ENCODE measurements at places on chromosomes 7 and 10.

DNA sequence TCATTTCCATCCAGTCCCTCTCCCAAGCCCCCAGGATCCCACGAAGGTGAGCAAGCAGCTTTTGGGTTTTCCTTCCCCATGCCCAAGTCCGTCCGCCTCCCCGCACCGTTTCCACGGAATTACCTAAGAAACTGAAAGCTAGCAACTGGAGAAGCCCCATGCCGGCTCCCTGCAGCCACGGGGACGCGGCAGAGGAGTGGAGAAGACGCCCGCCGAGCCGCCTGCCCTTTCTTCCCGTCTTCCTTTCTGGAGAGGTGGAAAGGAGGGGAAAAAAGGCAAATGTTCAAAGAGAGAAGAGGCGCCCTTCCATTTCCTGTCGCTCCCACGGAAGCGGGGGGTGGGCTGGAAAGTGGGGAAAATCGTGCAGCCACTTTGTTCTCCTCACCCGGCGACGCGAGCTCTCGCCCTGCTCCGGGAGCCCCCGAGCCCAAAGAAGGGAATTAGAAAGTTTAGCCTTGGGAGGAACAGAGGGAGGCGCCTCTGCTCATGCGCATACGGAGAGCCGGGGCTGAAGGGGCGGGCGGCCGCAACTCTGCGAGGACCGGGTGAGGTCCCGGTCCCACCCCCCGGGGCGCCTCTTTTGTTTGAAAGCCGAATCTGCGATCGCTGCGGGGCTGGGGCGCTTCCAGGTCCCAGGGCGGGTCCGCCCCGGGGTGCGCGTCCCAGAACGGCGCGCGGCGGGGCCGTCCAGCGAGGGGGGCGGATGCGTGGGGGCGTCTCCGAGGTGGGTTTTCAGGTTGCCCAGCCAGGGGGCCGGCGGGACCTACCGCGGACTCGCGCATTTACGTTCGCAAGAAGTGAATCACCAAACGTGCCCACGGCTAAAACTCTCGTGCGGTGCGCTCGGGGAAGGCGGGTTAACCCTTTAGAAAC is at the start of gene LAMB1:
Gene LAMB1 (minus strand): TSS at position 436 of the 873 bp plus-strand sequence. CDS start 276 bp downstream, at position 160.
- DNase-seq = peak; percentile 46

DNA sequence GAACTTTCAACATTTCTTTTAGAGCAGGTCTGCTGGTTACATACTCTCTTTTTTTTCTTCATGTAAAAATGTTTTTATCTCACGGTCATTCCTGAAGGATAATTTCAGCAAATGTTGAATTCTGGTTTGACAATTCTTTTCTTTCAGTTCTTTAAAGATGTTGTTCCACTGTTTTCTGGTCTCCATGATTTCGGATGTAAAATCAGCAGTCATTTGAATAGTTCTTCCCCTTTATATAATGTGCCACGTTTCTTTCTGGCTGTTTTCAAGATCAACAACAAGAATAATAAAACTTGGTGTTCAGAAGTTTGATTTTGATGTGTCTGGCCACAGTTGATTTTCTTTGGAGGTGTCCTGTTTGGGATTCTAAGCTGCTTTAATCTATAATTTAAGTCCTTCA is 14.0 kb upstream of the MRPS33 start:
- DNase-seq = no peak

GRCh38 chr7:90407484-90407821 is 4.2 kb downstream of the CLDN12 start:
- no peak for DNase-seq

DNA sequence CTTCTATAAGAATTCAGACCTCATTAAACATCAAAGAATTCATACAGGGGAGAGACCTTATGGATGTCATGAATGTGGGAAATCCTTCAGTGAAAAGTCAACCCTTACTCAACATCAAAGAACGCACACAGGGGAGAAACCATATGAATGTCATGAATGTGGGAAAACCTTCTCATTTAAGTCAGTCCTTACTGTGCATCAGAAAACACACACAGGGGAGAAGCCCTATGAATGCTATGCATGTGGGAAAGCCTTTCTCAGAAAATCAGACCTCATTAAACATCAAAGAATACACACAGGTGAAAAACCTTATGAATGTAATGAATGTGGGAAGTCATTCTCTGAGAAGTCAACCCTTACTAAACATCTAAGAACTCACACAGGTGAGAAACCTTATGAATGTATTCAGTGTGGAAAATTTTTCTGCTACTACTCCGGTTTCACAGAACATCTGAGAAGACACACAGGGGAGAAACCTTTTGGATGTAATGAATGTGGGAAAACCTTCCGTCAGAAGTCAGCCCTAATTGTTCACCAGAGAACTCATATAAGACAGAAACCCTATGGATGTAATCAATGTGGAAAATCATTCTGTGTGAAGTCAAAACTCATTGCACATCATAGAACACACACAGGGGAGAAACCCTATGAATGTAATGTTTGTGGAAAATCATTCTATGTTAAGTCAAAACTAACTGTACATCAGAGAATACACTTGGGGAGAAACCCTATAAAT is 24.1 kb downstream of the ZNF37A start:
- DNase-seq = no peak

DNA sequence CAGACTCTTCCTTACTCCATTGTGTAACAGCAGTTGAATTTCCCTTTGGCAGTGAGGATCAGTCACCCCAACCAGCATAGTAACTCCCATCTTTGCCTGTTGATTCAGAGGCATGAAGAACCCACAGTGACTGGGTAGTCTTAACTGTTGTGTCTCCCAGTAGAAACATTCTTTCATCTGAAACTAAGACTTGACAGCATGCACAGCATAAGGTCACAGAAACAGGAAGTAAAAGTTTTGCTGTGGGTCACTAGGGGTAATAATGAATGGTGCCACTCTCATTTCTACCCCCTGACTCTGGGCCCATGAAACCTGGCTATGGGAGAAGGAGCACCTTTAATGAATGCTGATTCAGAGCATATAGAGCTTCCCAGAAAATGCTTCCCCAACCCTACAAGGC is 8.3 kb upstream of the FRMPD2 start:
- no peak for DNase-seq

- no peak for DNase-seq
These were observed 348.9 kb upstream of the BMPER start for GRCh38 chr7:33556472-33556871.

DNA sequence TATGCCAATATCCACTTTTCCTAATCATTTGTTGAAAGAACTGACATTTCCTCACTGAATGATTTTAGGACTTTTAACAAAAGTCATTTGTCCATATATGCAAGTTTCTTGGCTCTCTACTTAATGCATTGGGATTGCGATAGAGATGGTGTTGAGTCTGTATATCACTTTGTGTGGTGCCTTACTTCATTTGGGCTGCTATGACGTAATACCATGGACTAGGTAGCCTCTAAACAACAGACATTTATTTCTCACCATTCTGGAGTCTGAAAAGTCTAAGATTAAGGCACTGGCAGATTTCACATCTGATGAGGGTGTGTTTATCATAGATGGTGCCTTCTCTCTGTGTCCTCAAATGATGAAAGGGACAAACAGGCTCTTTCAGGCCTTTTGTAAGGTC is 342.6 kb downstream of the DPP6 start:
- no peak for DNase-seq

GRCh38 chr7:47045207-47046051 is 536.5 kb downstream of the TNS3 start:
- no peak for DNase-seq

DNA sequence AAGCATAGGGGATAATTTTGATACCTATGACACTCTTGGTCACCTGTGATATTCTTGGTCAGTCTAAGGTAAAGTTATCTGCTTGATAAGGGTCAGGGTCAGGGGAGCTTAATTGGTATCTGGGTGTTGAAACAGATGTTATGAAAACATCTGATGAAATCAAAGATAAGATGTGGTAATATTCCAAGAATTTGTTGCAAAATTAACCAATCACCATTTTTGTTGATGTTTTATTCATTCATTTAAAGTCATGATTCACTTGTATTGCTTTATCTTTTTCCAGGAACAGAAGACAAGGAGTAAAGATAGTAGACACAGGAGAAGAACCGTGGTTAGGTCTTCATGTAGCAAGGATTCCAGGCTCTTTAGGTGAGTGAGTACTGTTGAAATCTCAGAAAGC is 103.1 kb downstream of the SEMA3C start:
- DNase-seq = no peak

DNA sequence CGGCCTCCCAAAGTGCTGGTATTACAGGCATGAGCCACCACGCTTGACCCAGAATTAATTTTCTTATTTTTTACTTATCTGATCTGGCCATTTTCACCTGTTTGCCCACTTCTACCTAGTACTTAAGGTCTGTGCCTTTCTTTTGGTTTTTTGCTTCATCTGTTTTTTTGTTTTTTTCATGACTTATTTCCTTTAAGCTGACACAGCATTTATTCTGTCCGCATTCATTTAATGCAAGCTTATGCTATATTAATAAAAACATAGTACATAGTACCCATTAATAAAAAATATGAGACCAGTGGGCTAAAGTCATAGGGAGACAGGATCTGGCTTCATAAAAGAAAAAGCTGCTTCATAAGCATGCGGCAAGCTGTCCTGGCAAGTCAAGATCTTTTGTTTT is 205.4 kb downstream of the ZEB1 start:
- DNase-seq = no peak
